ENCODE measurements at places on chromosomes 7 and 10.

GRCh38 chr7:103132995-103133688, 15.8 kb downstream of the NAPEPLD start:
- DNase-seq, result no peak

GRCh38 chr7:104040666-104041065, 51.2 kb upstream of the RELN start:
- DNase-seq, result no peak

GRCh38 chr7:94514140-94514889, 4.7 kb downstream of the CASD1 start:
- no peak for DNase-seq

- no peak for DNase-seq
Measured at GRCh38 chr10:74955796-74956195, 129.4 kb downstream of the KAT6B start.

DNA sequence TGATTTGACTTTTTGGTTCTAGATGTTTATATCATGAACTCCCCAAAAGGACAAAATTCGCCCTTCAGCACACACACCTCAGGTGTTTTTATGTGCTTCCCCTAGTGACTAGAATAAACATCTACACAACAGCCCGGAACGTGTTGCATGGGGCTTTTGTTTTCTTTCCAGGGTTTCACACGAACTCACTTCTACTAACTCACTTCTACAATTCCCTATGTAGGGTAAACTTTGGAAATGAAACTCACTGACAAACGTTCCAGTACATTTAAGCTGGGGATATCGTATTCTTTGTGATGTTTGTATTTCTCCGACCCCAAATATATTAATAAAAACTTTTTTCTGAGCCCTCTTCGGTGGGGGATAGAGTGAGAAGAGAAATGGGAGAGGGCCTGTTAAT, 1.4 kb downstream of the TRA2A start:
- DNase-seq, result no peak

DNA sequence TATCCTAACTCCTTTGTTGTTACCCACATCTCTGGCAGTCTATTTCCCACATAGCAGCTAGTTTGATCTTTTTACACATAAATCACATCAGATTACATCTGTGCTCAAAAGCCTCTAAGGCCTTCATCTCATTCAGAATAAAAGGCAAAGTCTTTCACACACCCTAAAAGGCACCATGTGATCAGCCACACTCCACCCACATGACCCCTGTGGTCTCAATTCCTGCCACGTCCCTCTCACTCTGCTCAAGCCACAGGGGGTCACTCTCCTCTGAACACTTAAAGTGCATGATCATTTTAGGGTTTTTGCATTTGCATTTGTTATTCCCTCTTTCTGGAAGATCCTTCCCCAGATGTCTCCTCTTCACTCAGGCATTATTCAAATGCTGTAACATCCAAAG, 30.8 kb downstream of the ELAPOR2 start:
- no peak for DNase-seq

DNA sequence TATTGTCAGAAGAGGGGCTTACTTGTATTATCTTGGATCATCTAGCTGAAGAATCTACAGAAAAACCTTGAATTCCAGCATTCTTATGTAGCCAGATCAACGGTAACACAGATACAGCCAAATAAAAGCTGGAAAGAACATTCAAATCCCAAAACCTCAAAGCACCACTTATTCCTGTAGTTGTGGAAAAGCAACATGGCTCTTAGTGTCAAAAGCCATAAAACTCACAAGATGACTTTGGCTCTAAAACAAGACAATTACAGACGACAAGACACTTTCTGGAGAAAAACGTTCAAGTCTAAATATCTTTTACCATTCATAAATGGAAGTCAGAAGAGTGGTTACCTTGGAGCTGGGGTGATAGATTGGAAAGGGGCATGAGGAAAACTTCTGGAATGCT, 173.0 kb downstream of the HERPUD2 start:
- no peak for DNase-seq

- DNase-seq, result no peak
Measured at GRCh38 chr10:116168329-116168728, 104.7 kb downstream of the GFRA1 start.

All from NCI-H187 (cell line).